ENCODE measurements at places on chromosomes 7 and 10.

- no peak for DNase-seq
These were observed 145.1 kb downstream of the GRM8 start for GRCh38 chr7:127107601-127108007.

GRCh38 chr7:21507627-21508343 is 35.1 kb upstream of the DNAH11 start:
- DNase-seq, result no peak

DNA sequence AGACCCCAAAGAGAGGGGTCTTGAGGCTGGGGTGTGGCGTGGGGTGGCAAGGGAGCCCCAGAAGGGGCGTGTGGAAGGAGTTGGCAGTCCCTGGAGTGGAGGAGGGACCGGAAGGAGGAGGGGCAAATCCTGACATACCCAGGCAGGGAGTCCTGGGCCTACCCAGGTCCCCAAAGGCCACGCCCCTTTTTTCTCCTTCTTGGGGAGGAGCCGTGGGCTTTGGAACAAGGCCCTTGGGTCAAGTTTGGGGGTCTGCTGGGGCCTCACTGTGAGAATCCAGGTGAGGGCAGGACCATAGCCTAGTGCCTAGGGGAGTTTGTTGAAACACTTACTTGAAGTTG is 1.2 kb upstream of the SMARCD3 start:
- no peak for DNase-seq

GRCh38 chr10:124963866-124964720 is 22.2 kb downstream of the ZRANB1 start:
- no peak for DNase-seq

GRCh38 chr10:5036511-5036910 is 32.9 kb upstream of the AKR1C2 start:
- DNase-seq, result no peak

GRCh38 chr10:102660888-102661657 is 16.8 kb downstream of the TRIM8 start:
- no peak for DNase-seq

GRCh38 chr10:28393956-28394568 is 91.2 kb upstream of the MPP7 start:
- DNase-seq, result no peak

DNA sequence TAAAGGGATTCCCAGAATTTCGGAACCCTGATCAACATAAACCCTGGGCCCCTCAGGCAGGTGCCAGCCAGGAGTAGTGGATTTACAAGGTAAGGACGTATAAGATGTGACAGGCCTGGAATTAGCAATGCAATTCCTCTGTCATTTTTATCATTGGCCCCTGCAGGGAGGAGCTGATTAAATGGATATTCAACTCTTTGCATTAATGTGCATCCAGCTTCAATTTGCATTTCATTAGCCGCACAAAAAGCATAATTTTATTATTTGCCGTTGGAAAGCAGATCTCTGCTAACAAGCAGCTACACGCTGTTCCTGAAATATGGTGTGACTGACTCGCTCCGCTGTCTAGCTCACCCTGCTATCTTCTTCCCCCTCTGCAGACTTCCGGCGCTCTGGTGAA is 195.8 kb downstream of the RPS24 start:
- DNase-seq, result no peak

- DNase-seq, result no peak
These were observed 102.5 kb upstream of the APBB1IP start for GRCh38 chr10:26335574-26336093.

GRCh38 chr7:152904698-152905097 is 145.1 kb downstream of the ACTR3B start:
- no peak for DNase-seq

- DNase-seq, result no peak
These were observed 42.3 kb upstream of the MDFIC start for GRCh38 chr7:114879554-114879953.

- DNase-seq, result no peak
These were observed 27.1 kb downstream of the CD36 start for GRCh38 chr7:80665526-80665925.

DNA sequence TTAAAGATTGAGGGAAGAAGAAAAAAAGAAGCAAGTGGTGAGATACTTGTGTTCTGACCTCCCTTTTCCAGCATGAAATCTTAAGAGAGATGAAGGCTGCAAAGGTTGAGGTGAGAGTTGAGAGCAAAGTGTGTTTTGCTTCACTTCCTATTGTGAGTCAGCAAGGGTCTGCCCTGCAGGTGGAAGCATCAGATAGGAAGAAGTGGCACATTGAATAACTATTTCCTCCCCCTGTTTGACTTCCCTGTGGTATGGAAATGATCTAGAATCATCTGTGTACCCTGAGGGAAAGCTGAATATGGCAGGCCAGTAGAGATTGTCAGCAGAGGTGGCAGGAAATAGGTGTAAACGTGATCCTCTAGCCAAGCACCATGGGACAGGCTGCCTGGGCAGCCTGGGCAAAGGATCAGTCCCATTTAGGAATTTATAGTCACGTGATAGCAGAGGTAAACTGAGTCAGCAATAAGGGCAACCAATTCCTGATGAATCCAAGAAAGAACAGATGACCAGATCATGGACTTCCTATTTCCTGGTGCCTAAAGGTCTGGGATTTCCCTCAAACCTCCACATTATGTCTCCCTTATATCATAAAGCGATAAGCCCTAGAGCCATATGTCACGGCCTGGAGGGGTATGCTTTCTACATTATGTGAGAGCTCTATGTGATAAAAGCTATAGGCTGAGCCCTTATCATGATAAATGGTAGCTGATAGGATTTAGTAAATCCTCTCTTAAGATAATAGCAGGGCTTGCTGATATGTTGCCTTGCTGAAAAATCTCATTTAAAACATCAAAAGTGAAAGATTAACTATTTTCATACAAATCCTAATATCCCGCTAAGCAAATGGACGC is 287.0 kb downstream of the MDFIC start:
- no peak for DNase-seq

- no peak for DNase-seq
These were observed 36.8 kb upstream of the TCF7L2 start for GRCh38 chr10:112913255-112913654.

DNA sequence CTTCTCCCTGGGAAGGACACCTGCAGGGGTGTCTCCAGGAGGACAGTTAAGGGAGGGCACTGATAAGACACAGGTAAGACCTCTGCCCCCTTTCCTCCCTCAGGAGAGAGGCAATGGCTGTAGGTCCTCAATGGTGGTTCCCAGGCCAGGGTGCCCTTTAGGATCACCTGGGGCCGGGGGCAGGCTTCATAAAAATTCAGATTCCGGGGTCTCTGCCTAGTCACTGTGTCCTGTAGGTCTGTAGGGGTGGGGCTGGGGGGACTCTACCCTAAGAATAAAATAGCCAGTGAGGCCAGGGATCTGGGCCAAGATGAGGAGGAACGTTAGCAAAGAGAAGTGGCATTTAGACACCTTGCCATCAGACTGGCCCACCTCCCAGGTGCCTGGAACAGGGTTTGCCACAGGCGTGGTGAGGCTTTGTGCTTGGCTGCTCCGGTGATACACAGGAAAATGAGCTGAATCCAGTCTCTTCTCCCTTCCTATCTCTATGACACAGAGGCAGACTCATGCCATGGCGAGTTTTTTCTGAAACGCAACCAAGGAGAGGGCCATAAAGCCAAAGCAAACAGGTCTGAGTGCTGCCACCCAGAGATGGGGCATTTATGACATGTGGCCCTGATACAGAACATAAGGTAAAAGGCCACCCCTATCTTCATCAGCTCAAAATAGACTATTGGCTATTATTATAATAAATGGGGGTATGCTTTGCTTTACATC is 52.6 kb downstream of the SH3PXD2A start:
- no peak for DNase-seq

DNA sequence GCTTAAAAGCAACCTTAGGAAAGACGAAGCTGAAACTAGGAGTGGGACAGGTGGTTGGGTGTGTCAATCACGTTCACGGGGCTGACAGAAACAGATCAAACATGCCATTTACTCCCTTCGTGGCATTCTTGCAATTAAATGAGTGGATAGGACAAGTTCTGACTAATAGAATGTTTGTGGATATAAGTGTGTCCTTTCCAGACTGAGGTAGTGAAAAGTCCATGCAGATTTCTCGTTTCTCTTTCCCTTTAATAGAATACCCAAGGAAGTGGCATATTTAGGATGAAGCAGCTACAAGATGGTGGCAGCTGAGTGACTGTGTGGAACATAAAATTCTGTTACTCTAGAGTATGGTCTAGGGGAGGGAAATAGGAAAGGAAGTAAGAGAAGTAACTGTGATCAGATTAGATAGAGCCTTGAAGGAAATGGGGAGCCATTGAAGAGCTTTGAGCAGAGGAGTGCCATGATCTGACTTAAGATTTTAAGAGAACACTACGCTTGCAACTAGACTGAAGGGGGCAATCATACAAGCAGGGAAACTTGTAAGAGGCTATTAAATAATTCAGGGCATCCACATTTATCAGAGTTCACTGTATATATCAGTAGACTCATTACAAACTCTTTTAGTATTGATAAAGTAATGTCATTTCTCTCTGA is 46.3 kb upstream of the HYAL4 start:
- no peak for DNase-seq

GRCh38 chr10:99740933-99741559 is 9.0 kb downstream of the CUTC start:
- DNase-seq, result no peak

DNA sequence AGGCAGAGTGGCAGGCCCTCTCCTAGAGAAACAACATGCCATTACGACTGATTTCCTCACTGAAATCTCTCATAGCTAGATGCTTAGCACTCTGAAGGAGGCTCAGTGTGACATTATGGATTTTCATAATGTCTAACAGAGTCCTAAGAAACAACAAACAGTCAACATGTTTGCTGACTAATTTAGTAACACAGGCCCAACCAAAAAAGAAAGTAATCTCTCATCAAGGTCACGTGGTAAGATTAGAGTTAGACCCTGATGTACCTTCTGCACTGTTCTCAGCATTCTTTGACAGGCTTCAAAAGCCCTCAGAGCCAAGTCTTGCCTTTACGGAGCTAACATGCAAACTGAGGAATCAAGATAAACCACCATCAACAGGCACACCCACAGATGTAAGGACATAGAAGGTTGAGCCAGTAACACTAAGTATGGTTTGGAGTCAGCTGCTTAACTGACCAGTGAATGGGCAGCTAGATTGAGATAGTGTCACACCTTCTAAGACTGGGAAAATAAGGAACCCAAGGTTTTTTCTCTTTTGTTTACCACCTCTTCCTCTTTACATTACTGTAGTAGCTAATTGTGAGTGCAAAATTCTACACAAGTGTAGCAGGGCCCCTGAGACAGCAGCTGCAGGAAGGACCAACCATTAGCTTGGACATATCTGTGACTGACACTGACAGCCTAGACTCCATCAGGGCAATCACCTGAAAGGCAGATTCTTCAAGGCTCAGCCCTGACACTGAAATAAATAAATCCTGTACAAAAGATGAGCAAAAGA is 15.3 kb upstream of the KCNIP2 start:
- DNase-seq, result no peak

GRCh38 chr7:115368998-115369397 is 447.1 kb downstream of the MDFIC start:
- no peak for DNase-seq

DNA sequence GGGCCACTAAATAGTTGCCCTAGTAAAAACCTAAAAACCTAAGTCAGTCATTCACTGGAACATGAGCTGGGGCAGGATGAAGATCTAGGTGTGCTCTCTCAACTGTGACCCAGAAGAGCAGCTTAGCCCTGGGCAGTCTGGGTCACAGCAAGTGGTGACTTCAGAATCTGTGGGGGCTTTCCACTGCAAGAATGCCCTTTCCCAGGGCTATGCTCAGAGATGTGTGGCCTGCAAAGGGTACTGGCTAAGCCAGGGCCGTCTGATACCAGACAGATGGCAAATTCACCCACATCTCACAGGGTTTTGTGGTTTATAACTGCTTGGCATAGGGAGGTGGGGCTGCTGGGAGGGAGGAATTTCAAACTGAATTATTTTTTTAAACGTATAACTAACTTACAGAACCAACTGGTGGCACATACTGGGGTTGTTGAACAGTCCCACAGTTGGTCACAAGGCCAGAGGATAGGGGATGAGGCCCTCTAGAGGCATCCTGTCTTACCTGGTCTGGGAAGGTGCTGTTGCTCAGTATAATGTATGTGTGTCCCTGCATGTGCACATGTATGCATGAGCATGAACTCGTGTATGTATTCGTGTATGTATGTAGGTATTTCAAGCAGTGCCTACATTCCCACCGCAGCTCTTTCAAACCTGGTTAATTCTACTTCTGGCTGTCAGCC is 63.2 kb downstream of the PRPF18 start:
- no peak for DNase-seq

DNA sequence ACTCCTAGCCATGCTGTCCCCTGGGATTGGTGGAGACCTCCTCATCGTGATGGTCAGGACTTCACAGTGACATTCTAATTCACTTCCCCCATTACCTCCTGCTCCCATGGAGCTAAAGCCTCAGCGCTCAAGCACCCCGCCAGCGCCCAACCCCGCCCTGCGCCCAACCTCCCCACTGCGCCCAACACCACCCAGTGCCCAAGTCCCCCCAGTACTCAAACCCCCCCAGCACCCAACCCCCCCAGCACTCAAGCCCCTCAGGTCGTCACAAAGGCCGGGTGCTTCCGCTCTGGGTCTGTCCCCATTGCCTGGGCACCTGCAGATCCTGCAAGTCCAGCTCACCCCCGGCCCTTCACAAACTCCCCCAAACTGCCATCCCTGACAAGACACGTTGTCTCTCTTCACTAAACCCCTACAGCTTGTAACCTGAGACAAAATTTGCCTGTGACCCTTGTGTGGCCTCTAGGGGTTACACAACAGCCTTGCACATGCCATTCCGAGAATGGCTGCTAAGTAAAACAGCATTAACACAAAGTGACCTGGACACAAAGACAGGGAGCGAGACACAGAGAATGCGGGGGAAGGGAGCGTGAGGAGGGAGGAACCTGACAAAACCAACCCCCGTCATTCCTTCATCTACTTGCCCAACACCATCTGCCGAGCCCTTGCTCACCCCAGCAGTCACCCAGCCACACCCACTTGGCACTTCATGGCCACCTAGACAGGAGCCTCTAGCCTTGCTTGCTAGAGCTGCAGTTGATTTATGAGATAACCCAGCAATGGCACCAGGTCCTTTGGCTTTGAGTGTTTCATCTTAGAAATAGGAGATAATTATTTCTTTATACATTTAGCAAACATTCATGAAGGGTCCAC is 107.8 kb downstream of the ADARB2 start:
- DNase-seq, result no peak

DNA sequence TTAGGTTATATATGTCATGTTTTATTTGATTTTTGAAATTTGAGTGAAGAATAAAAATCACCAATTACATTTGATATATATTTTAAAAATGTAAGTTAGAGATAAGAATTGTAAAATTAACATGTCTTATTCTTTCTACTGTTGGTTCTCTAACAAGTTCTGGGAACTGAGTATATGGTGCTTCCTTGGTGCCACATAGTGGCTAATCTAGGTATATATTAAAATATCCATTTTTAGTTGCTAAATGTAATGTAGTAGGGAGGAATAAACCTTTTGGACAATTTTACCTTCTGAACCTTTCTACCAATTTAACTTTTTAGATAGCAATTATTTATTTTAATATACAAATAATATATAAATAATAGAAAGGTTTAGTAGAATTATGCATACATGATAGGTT is 17.5 kb downstream of the CFAP69 start:
- DNase-seq, result no peak

GRCh38 chr7:141232286-141233051 is 158.6 kb downstream of the TMEM178B start:
- no peak for DNase-seq

- DNase-seq, result no peak
These were observed 47.0 kb downstream of the DENND2A start for GRCh38 chr7:140593672-140593982.

GRCh38 chr10:124829447-124830115 is 28.0 kb downstream of the ABRAXAS2 start:
- no peak for DNase-seq

- DNase-seq, result no peak
These were observed 1.2 kb downstream of the TPST1 start for GRCh38 chr7:66206119-66206933.

- no peak for DNase-seq
These were observed 48.1 kb downstream of the PDLIM1 start for GRCh38 chr10:95242581-95243317.
